ENCODE measurements at places on chromosomes 5 and 9.

GRCh38 chr5:91269198-91269597 lies 113.9 kb downstream of the ARRDC3 start:
- no peak for DNase-seq

DNA sequence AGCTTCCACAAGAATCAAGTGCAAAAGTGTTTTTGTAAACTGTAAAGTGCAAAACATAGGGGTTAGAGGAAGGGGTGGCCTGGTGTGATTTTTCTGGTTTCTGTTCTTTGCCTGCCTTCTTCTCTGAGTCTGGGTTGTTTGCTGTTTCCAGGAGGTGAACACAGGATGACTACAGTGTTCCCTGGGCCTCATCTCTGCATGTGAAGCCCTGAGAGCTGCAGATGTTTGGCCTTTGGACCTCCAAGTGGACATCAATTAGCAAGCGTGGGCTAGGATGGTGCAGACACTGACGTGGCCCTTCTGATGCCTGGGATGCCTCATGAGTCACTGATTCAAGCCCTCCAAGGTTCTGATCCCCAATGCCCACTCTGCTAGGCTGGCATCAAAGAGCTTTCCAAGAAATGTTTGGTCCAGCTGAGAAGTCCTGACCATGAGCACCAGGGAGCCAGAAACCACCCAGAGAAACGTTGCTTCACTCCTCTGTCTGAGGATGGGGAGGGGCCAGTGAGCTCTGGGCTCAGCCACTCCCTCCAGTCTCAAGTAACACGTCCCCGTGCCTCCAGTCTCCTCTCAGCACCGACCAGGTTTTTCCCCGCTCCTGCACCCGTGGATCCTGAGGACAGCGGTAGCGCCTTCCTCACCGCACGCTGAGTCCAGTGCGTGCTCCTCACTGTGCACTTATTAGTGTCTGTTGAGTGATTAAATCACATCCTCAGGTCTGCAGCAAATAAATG lies 7.6 kb downstream of the IL9 start:
- no peak for DNase-seq

DNA sequence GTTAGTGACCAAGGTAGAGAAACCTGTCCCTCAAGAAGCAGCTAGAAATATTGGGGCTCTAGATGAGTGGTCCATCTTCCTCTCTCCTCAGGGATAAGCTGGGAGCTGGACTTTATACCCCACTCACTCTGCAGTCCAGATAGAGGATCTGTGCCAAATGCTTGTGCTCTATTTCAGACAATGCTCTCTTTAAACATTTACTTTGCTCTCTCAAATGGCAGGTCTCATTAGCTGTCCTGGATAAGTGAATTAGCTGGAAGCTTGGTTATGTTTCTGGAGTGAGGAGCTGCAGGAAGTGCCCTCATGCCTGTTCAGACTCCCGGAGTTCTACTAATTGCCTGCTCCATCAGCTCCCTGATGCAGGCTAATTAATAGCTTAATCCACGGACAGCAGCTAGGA lies 151.1 kb upstream of the CCDC152 start:
- DNase-seq = no peak

DNA sequence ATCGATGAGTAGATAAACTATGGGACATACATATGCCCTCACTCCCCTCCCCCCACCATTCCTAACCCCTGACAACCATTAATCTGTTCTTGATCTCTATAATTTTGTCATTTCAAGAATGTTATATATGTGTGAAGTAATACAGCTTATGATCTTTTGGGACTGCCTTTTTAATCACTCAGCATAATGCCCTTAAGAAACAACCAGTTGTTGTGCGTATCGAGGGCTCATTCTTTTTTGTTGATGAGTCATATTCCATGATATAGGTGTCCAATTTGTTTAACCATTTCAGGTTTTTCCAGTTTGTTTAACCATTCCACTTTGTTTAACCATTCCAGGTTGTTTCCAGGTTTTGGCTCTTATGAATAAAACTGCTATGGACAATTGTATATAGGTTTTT lies 75.6 kb downstream of the ARHGEF28 start:
- no peak for DNase-seq

DNA sequence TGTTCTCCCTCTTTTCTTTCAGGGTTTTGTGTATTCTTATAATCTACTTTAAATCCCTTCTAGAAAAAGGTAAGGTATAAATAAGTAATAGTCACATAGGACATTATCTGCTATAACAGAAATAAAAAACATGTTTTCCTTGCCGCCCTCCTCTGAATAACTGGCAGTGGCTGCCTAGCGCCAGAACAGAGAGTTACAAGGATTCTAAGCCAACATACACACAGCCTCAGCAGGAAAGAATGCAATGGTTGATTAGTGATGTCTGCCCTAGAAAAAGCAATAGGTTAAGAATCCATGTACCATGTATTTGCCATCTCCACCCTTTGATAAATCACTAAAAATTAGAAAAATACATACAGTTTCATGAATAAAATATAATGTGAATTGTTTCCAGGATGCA lies 4.9 kb downstream of the MED27 start:
- no peak for DNase-seq

DNA sequence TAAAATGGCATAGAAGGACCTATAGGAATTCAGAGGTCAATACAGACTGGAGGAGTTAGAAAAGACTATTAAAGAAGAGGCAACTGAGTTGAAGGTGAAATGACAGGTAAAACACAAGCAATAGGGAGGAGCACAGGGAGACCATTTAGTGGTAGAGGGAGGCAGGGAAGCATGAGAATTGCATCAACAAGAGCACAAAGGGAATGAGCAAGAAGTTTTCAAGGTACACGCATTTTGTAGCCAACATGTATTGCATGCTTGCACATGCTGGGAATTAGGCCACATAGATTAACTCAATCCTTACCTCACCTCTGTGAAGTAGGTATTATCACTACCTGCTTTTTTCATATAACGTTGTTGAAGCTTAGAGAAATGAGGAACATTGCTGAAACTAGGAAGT lies 42.3 kb downstream of the PLPP1 start:
- DNase-seq = no peak

DNA sequence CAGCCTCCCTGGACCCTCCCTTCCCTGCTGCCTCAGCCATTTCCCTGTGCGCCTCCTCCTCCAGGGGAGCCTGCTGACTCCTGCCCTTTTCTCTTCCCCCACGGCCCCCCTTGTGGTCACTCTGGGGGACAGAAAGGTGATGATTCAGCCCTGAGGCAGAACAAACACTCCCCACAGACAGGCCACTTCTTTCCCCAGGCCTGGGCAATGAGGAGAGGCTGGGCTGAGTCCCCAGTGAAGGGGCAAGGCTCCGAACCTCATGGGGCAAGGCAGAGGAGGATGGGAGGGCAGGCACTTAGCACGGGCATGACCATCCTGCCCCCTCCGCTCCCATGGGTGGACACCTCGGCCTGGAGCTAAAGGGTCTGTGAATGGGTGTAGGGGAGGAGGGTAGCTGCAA lies 21.0 kb downstream of the CSF1R start:
- no peak for DNase-seq

- DNase-seq = no peak
Observed at GRCh38 chr5:116756531-116756930, 181.9 kb upstream of the SEMA6A start.

- no peak for DNase-seq
Observed at GRCh38 chr9:96344458-96345180, 38.9 kb downstream of the SLC35D2 start.

GRCh38 chr5:132110195-132110594 lies 36.6 kb downstream of the CSF2 start:
- no peak for DNase-seq

GRCh38 chr9:89642789-89643188 lies 38.0 kb downstream of the GADD45G start:
- DNase-seq = no peak

- DNase-seq = no peak
Observed at GRCh38 chr5:148455185-148455584, 71.4 kb downstream of the FBXO38 start.

DNA sequence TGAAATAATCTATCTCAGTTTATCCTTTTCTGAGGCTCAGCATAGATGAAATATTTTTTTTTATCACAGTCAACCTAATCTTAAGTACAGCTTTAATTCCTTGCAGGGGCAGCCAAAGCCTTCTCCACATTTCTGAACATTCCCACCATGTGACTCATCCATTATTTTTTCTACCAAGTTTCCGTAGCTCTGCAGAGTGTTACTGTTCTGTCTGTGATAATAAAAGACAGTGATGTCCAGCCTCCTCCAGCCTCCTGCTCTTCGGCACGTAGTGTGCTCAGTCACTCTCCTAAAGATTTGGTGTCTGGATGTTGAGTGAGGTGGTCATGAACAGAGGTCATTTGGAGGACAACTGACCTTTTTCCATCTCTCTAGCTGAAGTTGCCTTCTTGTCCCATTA lies 338.1 kb upstream of the ADAMTS16 start:
- no peak for DNase-seq

DNA sequence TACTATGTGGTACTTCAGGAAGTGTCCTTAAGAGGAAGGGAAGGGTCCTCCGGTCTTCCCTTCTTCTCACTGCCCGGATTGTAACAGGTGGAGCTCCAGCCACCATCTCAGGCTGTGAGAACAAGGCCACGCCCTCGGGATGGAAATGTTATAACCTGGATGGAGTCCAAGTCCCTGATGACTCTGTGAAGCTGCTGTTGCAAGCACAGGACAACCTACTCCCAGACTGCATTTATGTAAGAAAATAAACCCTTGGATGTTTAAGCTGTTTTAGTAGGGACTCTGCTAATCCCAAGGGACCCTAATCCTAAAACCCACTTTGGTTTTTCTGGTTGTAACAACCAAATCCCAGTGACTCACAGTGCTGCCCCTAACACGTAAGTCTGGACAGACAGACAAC lies 221.6 kb downstream of the ACTL7B start:
- DNase-seq = no peak

GRCh38 chr9:90547896-90548295 lies 94.7 kb downstream of the DIRAS2 start:
- DNase-seq = no peak

GRCh38 chr5:142934051-142934762 lies 164.0 kb downstream of the ARHGAP26 start:
- peak; percentile 72 for DNase-seq

GRCh38 chr5:72282878-72283277 lies 37.2 kb downstream of the MRPS27 start:
- DNase-seq = no peak

DNA sequence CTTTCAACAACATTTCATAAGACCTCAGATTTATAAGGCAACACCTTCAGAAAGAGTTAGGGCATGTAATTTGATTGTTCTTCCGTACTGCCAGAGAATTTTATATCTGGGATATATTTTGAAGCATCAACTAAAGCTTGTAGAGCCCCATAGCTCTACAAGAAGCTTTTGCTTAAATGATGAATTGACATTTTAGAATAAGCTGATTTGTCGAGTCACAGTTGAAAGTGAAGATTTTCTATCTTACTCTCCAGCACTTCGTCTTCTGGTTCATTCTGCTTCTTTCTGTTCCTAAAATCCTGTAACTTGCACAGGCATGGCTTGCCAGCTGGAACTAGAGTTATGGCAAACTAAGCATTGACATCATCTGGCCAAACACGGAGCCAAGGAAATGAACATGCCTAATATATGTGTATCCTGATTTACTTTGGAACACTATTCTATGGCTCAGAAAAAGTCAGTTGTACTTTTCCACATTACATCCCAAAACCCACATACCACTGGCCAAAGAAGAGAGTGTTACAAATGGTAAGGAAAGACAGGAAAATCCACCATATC lies 68.6 kb upstream of the MAST4 start:
- no peak for DNase-seq
